ENCODE measurements at places on chromosomes 7 and 10.

DNA sequence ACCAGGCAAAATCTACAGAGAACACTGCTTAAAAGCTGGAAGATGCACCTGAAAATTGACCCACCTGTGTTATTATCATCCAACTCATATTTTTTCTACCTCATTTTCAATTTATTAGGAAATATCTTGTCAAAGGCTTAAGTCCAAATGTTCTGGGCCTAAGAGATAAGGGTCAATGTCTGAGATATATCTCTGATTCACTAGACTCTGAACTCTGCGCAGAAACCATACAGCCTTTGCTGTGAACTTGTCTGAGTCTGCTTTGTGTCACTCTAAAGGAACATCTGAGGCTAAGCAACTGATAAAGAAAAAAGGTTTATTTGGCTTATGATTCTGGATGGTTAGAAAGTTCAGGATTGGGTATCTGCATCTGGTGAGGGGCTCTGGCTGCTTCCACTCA lies 3.7 kb downstream of the PON1 start:
- DNase-seq = no peak

- DNase-seq = no peak
These were observed 183.4 kb downstream of the SORCS3 start for GRCh38 chr10:104824380-104825006.

DNA sequence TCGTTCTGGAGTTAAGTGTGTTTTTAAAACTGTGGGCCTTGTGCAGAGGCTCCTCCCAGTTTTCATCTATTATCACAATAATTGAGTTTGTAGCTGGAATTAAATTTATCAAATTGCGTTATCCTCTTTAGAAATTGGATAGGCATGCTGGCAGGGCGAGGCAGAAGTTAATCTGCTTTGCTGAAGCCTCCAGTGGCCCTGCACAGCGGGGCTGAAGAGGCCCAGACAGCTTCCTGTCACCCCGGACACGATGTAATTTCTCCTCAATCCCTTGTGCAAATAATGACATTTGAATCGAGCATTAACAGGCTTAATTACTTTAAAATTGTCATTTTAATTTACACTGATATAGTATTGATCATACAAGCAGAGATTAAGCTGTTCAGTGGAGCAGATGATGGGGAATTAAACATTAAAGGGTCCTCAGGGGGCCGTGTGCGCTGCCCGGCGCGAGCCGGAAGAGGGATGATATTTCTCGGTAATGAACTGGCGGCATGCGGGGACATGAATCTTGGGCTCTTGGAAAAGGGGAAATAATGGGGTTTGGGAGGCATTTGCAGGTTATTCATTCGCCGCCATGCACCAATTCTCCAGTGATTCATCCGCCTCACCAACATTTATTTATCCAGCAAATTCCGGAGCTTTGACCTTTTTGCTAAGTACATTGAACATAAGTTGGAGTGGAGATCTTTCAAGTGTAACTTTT lies 118.5 kb downstream of the NKX6-2 start:
- peak; percentile 60 for DNase-seq

GRCh38 chr7:75559355-75559975 lies 67.3 kb downstream of the SPDYE5 start:
- DNase-seq = no peak

DNA sequence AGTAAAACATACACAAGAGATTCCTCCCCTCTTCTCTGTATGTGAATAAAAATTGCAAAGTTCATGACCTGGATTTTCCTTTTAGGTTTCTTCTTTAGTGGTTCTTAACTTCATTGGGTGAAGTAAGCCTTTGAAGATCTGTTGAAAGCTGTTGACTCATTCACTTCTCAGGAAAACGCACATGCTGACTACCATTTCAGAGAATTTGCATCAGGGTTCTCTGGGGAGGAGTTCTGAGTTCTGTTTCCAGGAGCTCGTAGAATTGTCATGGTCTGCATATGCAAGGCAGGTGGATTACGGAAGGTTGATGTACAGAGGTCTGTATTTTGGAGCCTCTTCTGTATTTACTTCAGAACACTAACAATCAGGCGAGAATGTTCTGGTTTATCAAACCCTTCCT lies 962 bp upstream of the SLC26A4 start:
- no peak for DNase-seq

GRCh38 chr7:134845461-134845860 lies 66.0 kb downstream of the CALD1 start:
- no peak for DNase-seq

DNA sequence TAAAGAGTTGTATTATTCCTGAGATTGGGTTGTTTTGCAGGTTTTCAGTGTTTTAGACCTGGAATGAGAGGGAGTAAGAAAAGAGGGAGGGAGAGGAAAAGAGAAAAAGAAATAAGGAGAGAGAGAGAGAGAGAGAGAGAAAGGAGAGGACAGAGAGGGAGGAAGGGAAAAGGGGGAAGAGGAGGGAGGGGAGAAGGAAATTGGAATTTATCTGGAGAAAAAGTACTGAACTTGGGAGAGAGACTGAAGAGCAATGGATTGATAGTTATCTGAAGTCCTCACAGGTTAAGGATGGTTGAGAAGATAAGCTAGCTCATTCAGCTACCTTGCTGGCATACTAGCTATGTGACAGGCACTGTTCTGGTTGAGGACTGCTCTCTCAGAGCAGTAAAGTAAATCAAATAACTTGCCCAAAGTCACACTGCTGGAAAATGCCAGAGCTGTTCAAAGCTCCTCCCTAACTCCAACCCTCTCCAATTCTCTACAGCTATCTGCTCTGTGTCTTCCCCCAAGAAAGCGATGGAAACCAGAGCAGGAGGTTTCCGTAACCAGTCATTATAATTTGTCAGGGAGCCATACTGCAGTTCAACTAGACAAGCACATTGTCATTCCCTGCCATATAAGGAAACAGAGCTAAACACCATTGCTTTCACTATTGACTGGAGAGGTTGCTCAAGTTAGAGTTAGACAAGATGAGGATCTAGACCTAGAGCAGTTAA lies 10.7 kb downstream of the CALD1 start:
- DNase-seq = no peak

DNA sequence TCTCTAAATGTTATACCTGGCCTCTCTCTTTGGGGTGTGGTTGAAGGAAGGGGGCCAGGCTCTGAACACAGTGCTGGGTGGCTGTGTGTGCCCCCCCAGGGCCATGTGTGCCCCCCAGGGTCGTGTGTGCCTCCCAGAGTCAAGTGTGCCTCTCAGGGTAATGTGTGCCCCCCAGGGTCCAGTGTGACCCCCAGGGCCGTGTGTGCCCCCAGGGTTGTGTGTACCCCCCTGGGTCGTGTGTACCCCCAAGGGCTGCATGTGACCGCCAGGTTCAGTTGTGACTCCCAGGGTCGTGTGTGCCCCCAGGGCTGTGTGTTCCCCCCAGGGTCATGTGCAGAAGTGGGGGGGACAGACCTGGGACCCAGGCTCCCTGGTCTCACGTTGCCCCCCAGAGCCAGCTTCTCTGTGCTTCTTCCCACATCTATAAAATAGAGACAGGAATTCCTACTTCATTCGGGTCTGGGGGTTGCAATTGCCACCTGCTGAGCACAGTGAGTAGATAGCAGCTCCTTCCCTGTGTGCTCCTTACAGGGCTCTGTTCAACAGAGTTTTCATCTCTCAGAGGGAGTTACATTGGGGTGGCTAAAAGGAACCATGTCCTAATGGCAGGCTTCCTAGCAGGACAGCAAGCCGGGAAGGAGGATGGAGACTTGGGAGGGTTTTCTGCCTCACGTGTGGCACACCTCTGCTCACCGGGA lies 40.7 kb upstream of the AQP1 start:
- DNase-seq = no peak

GRCh38 chr7:155375337-155376277 lies 77.9 kb downstream of the INSIG1 start:
- DNase-seq = no peak

GRCh38 chr10:103395754-103396066 lies 565 bp downstream of the ATP5MK start:
- no peak for DNase-seq

- DNase-seq = no peak
These were observed 178.7 kb upstream of the PRSS58 start for GRCh38 chr7:142436601-142437000.

- no peak for DNase-seq
These were observed 94.2 kb downstream of the ANKIB1 start for GRCh38 chr7:92340016-92340415.

DNA sequence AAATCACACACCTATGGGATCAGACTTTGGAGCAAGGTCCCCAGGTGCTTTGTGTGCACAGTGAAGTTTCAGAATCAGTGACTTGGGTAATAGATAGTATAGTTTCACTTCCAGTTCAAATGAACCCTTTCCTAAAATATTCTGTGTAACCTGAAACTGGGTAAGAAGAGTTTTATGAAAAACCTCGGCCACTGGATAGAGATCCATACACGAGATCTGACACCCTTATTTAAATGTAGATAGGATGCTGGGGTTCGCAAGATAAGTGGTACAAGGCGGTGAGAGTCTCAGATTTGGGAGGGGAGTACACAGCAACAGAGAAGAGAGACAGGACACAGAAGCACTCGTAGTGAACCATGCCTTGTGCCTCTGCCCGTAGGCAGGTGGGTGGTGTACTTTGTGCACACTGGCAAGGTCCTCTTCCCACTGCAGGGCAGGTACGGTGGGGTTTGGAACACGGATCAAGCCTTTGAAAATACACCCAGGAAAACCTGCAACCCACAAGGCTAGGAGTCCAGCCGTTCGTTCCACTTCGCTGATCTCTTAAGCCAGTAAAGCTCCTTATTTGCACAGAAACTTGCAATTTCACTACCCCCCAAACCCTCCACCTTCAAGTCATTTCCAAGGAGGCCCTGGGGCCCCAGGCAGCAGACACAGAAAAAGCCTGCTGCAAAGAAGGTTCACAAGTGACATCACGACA lies 162.8 kb downstream of the USP6NL start:
- no peak for DNase-seq

- DNase-seq = no peak
These were observed 93.2 kb downstream of the SVIL start for GRCh38 chr10:29541422-29542210.

DNA sequence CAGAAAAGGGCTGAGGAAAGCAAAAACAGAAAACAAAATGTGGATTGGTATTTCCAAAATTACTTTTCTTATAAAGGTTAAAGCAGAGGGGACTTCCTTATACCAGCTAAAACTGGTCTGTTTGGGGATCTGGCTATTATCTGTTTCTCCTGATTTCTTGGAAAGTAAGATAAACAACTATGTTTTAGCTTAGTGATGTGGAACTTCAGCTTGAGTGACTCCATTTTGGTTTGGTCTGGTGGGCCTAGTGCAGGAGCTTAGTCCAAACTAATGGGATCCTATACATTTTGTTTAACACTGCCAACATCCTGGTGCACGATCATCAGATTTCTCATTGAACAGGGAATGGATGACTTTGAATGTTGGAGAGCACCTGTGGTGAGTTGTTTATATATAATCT lies 283.5 kb downstream of the ADK start:
- DNase-seq = no peak

- DNase-seq = no peak
These were observed 631.0 kb upstream of the ANKRD30A start for GRCh38 chr10:36494371-36494770.

DNA sequence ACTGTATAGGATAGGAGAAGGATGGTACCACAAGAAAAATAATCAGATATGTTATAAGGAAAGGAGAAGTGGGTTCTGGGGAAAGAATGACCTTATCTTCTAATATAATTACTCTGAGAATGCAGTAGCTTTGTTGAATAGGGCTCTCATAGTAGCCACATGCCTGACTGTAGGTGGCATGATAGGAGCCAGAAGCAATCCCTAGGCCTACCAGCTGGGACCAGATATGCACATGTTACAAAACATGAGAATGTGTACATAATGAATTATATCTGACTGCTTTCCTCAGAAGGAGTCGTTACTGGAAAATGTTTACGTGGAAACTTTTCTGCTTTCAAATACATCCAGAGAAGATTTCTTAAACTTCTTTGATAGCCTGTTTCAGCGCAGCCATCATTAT lies 53.2 kb upstream of the FAM3C start:
- no peak for DNase-seq

GRCh38 chr7:139656387-139656786 lies 121.4 kb downstream of the HIPK2 start:
- DNase-seq = no peak

DNA sequence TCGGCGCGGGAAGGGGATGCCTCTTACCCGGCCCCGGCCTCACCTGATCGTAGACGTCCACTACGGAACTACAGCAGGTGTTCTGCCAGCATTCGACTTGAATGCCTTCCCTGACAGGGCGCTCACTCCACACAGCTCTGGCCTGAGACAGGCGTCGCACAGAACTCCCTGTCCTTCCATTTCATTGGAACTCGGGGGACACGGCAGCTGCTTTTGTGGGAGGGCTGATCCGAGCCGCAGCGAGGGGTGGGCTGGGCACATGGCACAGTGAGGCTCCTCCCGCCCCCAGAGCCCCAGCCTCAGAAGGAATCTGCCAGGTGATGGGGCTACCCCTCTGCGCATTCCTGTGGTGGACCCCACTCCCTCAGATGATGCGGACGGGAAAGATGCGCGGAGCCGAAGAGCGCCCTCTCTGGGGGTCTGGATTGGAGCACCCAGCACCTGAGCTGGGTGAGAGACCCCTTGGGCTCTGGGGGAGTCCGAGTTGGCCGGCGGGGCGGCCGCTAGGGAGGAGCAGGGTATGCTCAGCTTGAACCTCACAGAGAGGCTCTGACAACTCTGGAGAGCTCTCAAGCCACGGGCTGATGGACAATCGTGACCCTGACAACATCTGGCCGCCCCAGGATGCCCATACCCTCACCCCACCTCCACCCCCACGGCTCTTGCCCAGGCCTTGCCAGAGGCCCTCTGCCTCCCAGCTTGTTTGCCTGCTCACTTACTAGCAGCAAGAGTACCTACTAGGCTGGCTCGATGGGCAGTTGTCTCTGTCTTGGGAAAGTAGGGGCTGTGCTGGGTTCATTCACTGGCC lies 36.6 kb downstream of the RASGEF1A start:
- DNase-seq = no peak

Measured in NCI-H748 treated with DMSO at 0.1 percent for 48 hours (cell line).